NCI-H2029 (cell line): ENCODE measurements at places on chromosomes 1 and 21.
A peak's percentile ranks its signal among the peaks of the same experiment; 100 is the strongest.

DNA sequence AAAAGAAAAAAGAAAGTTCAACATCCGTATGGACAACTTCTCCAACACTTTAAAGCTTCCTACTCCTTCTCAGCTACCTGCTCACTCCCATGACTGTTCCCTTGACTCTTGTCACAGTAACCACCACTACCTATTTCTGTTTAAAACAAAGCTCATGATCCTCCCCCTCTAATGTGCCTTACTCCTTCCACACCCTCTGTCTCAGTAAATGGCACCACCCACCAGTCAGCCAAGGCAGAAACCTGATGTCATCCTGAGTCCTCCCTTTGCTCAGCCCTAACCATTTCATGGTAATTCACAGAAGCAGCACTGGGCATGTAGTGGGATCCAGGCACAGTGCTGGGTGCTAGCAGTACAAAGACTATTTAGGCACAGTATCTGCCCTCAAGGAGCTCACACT, 63.0 kb upstream of the PPM1J start:
- DNase-seq, result no peak

DNA sequence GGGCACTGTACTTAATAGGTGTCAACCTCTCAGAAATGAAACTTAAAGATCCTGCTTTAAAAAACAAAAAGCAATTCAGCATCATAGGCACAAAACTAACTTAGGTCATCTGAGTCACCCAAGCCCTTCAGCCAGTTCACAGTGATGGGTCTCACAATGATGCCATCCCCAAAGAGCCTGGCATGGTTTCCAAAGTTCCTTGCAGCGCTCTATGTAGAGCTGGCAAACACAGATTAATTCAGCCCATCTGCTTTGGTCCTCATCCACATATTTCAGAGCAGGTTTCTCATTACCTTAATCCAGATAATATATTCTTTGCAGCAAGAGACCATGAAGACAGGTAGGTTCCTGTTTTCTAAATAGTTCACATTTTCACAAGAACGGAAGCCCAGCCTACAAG, 14.6 kb upstream of the PLA2G2C start:
- DNase-seq, result no peak

GRCh38 chr1:39695016-39695415, 3.8 kb upstream of the HPCAL4 start:
- DNase-seq, result no peak

DNA sequence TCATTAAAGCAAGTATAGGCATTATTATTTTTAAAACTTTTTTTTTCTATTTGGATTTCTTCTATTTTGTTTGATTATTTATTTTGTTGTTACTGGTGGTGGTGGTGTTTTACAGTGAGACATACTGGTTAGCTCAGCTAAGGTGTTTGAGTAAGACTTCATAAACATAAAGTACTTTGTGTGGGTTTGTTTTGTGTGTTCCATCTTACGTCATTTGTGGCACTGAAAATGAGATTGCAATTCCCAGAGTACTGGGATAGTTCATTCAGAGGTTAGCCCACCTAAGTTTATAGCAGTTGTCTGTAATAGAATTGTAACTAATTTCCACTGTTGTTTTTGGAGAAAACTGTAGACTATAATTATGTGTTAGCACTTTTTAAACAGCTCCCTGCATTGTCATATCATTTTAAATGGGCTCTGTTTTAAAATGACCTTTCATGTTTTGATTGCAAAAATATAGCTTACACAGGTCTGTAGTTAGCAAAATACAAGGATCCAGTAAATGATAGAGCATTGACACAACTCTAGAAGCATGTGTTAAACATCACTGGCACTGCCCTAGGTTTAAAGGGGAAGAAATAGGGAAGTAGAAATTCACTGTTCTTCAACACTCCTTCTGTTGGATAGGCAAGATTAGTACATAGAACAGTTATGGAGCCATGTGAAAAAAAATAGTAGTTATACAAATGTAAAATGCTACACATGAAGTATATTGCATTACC, 171.7 kb downstream of the NFIA start:
- DNase-seq, result no peak

DNA sequence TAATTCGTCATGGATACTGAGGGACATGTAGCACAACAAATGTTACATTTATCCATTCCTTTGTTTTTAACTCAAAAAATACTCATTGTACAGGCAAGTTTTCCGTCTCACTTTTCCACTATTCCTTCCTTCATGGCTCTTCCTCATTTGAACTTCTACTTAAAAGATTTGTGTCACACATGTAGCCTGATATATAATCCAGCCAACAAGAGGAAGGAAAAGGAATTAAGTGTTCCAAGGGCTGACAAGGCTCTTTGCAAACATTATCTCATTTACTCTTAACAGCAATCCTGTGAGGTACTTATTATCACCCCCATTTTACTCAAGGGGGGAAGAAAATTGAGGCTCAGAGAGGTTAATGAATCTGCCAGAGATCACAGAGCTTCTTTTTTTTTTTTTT, 22.9 kb downstream of the CD244 start:
- DNase-seq, result no peak

GRCh38 chr1:171160639-171161354, 24.3 kb upstream of the FMO2 start:
- no peak for DNase-seq

DNA sequence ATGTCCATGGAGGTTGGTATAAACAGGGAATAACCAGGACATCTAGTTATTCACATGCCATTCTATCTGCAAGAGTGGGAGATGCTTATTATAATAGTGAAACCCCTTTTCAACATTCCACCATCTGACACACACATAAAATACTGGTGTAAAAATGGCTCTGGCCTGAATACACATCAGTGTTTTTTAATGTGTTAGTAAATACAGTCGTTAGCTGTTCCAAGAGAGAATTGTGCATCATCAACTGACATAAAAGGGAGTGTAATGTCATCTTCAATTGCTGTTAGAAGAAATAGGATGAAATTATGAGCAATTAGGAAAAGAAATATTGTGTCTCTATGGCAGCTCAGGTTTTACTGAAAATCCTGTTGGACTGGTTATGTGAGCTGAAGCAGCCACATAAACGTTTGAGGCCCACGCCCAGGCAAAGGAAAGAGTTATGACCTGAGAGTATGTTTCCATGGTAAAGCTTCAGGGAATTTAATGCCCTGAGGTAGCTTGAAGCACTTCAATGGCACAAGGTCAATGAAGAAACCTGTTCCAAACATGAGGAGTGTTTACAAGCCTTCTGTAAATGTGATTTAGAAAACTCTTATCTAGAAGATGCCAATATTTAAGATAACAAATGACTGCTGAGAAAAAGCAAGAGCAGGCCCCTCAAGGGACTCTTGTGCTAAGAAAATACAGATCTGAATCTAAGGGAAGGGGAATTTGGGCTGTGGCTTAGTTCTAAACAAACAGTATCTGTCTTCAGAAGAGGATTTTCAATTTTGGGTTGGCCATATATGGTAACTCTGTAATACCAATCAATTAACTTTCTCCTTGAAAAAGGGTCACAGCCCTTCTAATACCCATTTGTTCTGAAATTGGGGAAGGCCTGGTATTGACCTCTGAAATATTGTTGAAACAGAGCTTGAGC, 384.3 kb downstream of the SEC16B start:
- peak; percentile 49 for DNase-seq

DNA sequence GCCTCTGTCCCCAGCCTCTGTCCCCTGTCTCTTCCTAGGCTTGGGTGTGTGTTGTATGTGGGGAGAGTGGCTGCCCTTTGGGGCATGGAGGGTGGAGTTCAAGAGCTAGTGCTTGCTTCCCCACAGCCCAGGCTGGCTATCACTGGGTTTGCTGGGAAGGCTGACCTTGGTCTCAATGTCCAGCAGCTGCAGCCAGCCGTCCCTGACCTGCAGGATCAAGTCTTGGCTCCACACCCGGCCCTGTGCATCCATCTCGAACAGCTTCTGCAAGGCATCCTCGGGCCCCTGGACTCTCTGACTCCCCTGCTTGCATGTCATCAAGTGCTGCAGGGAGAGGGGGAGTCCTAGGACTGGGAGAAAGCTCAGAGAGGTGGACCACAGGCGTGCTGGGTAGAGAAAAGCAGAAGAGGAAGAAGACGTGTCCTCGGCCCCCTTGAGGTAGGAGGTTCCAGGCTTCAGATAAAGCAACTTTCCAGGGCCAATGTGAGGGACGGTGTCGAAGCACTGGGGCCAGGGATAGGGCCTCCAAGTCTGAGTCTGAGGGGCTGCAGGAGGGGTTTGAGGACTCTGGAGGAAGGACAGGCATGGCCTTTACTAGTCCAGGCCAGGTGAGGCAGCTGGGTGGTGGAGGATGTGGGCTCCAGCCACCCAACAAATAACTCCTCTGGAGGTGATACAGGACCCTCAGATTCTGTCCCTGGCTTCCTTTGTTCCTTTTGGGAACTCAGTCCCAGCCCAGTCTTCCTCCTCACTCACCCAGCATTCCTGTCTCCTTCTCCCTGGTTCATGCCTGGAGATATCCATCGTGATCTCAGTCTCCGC, 4.0 kb downstream of the EPS8L3 start:
- DNase-seq, result no peak

DNA sequence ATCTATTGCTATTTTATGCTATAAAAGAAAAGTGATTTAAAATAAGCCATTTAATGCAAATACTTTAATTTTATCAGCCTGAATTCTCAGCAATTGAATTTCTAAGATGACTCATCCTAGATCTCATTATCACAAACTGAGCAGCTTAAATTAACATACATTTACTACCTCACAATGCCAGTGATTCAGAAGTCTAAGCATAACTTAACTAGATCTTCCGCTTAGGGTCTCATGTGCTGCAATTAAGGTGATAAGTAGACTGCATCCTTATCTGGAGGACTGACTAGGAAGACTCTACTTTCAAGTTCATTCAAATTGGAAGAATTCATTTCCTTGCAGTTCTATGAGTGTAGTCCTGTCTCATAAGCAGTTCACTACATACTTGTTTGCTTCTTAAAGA, 286.6 kb downstream of the COL11A1 start:
- DNase-seq, result no peak

GRCh38 chr1:241513378-241513777, 6.2 kb downstream of the FH start:
- DNase-seq, result no peak

DNA sequence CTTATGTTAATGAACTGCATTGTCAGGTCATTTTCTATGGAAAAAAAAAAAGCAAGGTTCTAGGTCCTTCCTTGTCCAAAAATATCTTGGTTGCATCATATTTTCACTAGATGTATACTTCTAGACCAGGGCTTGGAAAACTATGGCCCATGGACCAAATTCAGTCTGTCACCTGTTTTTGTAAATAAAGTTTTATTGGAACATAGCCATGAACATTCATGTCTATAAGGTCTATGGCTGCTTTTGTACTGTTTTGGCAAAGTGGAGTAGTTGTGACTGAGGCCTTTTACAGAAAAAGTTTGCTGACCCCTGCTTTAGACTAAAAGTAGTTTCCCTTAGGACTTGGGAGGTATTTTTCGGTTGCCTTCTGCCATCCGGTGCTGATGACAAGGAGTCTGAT, 19.2 kb upstream of the PLA2G2E start:
- no peak for DNase-seq

GRCh38 chr1:194280463-194280862, 1094.0 kb upstream of the B3GALT2 start:
- DNase-seq, result no peak

GRCh38 chr1:46102769-46103476, 29.5 kb downstream of the PIK3R3 start:
- peak; percentile 84 for DNase-seq

- no peak for DNase-seq
Measured at GRCh38 chr1:226604560-226605317, 56.2 kb downstream of the STUM start.
